ENCODE measurements at places on chromosomes 12 and 14.
A peak's percentile ranks its signal among the peaks of the same experiment; 100 is the strongest.

DNA sequence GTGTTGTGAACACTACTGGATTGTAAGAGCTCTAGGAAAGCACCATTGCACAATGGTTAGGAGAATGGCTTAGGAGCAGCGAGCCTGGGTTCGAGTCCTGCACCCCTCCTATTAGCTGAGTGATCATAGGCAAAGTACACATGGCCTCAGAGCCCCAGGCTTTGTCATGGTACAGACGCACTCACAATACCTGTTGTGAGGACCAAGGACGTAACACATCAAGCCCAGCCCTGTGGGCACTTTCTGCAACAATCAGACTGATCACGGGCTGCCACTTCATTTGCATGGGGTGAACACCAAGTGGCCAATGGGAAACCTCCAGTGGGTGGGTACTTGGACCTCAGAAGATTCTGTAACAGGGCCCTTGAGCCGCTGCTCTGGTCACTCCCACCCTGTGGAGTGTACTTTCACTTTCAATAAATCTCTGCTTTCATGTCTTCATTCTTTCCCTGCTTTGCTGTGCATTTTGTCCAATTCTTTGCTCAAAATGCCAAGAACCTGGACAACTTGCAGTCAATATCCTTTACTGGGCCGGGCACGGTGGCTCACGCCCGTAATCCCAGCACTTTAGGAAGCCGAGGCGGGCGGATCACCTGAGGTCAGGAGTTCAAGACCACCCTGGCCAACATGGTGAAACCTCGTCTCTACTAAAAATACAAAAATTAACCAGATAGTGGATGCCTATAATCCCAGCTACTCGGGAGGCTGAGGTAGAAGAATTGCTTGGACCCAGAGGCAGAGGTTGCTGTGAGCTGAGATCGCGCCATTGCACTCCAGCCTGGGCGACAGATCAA is 28.2 kb downstream of the GLRX5 start:
- DNase-seq, result no peak

DNA sequence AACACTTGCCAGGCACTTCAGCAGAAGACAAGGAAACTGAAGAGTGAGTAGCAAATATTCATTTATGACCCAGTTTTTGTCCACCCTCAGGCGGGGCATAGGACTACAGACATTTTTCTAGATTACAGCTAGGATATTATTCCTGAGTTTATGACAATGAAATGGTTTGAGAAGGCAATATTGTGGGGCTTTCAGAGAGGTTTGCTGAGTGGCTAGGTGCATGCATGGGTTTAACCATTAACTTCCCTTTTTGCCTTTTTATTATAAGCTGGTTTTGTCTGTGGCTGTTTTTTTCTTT is 104.0 kb upstream of the BCAT1 start:
- no peak for DNase-seq

DNA sequence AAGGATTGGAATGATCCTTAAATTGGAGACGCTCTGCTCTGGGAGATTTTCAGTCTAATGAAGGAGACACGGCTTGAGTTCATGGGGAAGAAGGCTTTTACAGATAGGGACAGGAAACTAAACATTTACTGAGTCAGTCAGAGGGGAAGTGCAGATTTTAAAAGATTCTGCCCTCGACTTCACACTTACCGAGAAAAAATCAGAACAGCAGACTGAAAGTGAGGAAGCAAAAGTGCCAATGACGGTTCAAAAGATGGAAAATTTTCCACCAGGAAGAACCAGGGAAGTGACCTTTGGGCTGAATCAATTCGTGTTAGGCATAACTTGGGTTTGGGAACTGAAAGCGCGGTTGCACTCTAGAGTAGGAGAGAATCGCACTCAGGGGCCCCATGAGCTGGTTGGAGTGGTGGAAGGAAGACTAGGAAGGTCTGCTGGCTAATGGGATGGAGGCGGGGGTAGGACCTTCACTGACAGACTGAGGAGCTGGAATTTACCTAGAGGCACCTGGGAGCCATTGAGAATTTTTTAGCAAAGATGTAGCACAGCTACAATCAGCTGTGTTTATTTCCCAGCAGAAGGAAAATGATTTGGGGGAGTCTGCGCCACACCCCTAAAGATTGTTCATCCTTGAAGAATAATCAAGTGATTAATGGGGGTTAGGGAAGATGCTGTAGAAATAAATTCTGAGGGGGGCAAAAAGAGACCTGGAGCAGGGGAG is 1.2 kb downstream of the KCNK13 start:
- no peak for DNase-seq

GRCh38 chr12:46908236-46908935 is 82.6 kb upstream of the SLC38A4 start:
- DNase-seq, result no peak

- DNase-seq, result no peak
These were observed 248.9 kb downstream of the CCDC59 start for GRCh38 chr12:82109243-82109642.

- DNase-seq, result no peak
These were observed 52.9 kb upstream of the BCL2L14 start for GRCh38 chr12:12017798-12018197.

DNA sequence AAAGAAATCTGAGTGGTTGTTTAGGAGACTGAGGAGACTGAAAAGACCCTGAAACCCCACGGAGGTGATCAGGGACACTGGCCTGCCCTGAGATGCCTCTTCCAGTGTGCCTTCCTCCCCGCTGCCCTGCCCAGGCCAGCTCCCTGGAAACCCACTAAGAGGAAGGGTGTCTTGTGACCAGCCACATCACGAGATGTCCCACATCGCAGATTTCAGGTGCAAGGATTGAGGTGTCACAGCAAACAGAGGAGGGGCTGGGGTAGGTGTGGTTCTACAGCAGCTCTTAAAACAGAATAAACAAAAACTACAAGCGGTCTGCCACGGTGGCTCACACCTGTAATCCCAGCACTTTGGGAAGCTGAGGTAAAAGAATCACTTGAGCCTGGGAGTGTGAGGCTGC is 184.3 kb upstream of the C14orf180 start:
- no peak for DNase-seq

DNA sequence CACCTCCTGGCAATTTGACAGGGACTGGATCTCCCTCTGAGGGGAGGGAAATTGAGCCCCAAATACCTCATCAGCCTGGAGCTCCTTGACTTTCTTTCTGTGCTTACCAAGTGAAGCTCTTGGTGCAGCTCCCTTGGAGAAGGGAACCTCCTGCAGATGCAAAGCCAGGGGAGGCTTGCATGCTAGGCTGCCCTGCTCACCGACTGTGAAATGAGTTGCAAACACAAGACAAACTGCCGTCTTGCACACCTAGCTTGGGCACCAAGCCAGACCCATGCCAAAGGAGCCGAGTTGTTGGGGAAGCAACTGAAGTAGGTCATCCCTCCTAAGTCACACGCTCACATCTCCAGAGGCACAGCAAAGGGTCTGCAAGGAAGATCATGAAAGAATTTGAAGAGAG is 95.2 kb downstream of the GTF2A1 start:
- no peak for DNase-seq

DNA sequence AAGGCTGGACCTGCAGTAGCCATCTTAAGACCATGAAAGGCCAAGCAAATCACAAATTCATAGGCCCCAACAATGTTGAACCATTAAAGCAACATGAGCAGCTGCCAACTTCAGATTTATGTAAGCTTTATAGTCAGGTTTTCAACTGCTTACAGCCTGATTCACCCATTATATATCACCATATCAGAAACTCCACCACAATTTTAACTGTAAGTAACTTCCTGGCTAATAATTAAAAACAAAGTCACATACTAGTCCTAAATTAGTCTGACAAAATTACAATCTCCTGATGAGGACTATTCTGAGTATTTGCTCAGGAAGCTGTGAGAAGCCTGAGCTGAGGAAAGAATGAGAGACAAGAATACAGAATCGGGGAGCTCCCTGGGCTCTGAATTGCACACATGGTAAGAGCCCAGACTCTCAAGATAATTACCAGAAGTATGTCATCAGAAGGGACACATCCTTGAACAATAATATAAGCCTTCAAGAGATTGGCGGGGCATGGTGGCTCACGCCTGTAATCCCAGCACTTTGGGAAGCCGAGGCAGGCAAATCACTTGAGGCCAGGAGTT is 55.1 kb downstream of the NUMB start:
- DNase-seq, result no peak

GRCh38 chr14:21467616-21468015 is 9.1 kb downstream of the RAB2B start:
- DNase-seq, result no peak

DNA sequence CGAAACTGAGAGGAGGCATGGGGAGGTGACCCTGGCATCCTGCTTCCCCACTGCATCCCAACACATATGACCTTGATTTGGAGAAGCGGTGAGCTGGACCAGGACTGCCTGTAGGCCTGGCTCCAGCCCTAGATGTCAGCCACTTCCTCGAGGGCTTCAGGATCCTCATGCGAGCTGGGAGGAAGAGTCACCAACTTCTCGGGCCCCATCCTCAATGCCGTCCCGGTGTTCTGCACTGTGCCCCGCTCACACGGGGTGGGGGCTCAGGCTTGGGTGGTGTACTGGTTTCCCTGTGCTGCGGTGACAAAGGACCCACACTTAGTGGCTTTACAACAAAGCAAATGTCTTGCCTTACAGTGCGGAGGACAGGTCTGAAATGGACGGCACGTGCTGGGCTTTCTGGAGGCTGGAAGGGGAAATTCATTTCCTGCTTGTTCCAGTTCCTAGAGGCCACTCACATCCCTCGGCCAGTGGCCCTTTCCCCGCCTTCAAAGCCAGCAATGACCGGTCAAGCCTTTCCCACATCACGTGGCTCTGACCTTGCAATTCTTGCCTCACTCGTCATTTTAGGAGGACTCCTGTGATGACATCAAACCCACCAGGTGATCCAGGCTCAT is 298.1 kb upstream of the RTL1 start:
- DNase-seq, result no peak

GRCh38 chr12:9221483-9221882 is 13.3 kb upstream of the PZP start:
- DNase-seq, result no peak

GRCh38 chr12:80798281-80798680 is 81.6 kb downstream of the MYF5 start:
- no peak for DNase-seq

DNA sequence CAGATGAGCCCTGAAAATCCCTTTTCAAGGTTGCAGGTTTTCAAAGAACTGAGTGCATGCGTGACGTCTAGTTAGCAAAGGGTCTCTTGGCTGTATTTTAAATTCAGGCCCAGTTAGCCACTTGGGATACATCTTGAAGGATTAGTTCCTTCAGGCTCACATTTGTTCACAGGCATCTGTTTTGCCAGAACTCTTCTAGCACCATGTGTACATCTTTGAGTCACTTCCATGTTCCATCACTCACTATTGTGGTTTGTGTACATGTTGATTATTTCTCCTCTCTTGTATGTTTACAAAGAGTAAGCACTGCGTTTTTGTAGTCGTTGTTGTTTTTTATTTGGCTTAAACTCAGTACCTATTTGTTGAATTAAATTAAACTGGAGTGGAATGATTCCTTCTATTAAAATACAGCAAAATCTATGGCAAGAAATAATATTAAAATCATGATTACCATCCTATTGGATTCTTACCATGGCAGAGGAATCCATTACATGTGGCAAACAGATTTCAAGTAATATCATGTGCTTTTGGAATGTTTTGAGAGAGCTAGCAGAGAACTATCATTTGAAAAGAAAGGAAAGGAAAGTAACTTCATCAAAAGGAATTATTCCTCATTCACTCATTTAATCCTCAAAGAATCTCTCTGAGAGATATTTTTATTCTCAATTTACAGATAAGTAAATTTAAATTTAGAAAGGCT is 438.9 kb upstream of the FAR2 start:
- no peak for DNase-seq

DNA sequence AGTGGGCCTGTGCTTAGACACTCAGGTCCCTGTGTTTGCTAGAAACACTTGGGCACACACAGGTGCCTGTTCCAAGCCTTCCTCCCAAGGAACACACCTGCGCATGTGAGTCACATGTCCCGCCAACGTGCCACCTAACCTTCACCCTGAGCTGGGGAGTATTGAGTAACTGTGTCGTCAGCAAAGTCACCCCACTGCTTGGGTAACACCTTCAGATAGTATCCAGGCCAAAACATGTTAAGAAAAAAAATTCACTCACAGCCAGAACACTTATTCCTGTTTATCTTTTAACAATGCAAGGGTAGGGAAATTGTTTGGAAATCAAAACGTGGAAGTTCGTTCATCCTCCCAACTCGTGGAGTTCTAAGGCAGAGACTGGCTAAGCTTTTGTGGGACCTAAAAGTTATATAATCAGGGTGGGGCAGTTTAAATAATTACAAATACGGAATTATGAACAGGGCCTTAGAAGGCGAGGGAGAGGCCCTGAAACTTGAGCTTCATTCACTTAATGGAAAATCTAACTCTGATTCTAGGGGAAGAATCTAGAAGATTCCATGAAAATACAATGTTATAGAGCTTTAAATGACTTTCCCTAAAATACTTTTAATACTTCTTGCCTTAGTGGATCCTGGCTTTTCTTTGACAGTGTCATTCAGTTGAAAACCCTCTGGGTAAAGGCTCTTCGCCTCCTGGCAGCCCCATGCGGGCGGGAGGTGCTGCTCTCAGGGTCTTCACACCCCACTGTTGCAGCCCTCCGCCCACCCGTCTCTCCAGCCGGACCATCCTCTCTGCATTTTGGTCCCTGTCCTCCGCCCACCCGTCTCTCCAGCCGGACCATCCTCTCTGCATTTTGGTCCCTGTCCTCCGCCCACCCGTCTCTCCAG is 30.3 kb upstream of the ADIPOR2 start:
- DNase-seq, result peak; percentile 22

DNA sequence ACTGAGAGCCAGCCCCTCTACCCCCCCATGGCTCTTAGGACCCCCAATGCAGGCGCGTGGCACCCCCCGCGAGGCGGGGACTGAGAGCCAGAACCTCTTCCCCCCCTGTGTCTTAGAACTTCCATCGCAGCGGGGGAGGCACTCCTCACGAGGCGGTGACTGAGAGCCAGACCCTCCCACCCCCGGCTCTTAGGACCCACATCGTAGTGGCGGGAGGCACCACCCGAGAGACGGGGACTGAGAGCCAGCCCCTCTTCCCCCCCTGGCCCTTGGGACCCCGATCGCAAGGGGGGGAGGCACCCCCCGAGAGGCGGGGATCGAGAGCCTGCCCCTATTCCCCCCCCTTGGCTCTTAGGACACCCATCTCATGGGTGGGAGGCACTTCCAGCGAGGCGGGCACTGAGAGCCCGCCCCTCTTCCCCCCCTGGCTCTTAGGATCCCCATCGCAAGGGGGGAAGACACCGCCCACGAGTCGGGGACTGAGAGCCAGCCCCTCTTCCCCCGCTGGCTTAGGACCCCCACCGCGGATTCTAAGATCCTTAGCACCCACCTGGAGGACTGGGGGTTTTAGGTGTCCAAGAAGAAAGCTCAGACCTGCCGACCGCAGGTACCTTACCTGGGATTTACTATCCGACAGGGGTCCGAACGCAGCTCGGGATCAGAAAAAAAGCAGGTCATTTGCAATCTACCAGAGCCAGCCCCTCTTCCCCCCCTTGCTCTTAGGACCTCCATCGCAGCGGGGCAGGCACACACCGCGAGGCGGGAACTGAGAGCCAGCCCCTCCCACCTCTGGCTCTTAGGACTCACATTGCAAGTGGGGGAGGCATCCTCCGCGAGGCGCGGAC is 44.9 kb downstream of the DDX11 start:
- peak; percentile 42 for DNase-seq

- no peak for DNase-seq
These were observed 9.6 kb downstream of the SIX1 start for GRCh38 chr14:60639674-60640073.

GRCh38 chr14:100474196-100474595 is 113.0 kb downstream of the BEGAIN start:
- DNase-seq, result no peak

GRCh38 chr14:71702786-71703185 is 229.4 kb upstream of the RGS6 start:
- DNase-seq, result no peak
